CD8-positive, alpha-beta memory T cell (primary cell): ENCODE measurements at places on chromosomes 4 and X. TPM values are rescaled to one million over a fixed set of nuclear protein-coding genes. Genes with fewer than 3 reads are reported as not detected.

GABRQ gene
- not detected for total RNA-seq

SCML2 gene
- 3.3 TPM for total RNA-seq

ALAS2 gene
- not detected for total RNA-seq

PRSS12 gene
- total RNA-seq, result not detected

STPG2 gene
- total RNA-seq, result not detected

DGAT2L6 gene
- not detected for total RNA-seq

FABP2 gene
- not detected for total RNA-seq

EGFL6 gene
- 0.59 TPM for total RNA-seq

MAGEA12 gene
- not detected for total RNA-seq

CFP gene
- total RNA-seq, result 1.8 TPM

- H3K4me1 ChIP-seq, result no peaks in the 10 kb centered on the region
- H3K27me3 ChIP-seq, result no peaks in the 10 kb centered on the region
- no peak overlapping the region for H3K27ac ChIP-seq
- no peak for DNase-seq
- H3K4me3 ChIP-seq, result no peak overlapping the region
Measured at GRCh38 chrX:34325460-34325859, 193.3 kb upstream of the FAM47A start.

DNA sequence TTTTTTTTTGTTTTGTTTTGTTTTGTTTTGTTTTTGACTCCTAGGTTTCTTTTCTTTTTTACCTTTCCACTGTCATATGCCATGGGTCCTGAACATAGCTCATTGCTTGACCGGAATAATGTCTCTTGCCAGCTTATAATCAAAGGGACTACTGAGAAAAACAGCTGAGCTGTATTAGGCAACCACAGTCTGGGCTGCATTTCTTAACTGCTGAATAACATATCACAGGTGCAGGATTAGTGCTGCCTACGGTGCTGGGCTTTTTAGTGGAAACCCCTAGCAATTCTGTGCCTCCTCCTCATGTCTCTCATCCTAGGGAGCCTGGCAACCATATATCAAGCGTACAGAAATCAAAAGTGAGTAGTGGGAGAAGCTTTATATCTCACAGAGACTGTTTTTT is 333.5 kb downstream of the BMPR1B start:
- H3K4me3 ChIP-seq, result no peak overlapping the region
- H3K36me3 ChIP-seq, result no peaks in the 10 kb centered on the region
- H3K27ac ChIP-seq, result no peak overlapping the region
- no peaks in the 10 kb centered on the region for H3K27me3 ChIP-seq

- H3K4me1 ChIP-seq, result no peaks in the 10 kb centered on the region
- no peaks in the 10 kb centered on the region for H3K27me3 ChIP-seq
- no peak for DNase-seq
- no peak overlapping the region for H3K4me3 ChIP-seq
Measured at GRCh38 chr4:51825341-51825740, 17.6 kb upstream of the DCUN1D4 start.

DNA sequence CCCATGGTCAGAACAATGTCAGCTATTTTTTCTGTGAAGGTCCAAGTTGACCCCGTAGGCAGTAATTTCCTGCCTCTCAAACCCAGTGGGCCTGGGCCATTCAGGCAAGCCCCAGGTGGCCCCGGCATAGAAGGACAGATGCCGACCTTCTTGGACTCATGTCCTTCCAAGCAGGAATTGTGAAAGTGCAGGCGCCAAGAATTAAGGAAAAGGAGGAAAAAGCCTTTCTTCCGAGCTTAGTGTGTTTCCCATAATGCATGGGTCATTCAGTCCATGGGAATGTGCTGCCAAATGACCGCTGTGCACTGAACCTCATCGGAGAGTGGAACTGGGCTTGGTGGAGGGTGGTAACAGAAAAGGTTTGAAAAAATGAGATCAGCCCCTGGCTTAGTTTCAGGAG is 196.5 kb upstream of the HS3ST1 start:
- H3K4me1 ChIP-seq, result no peaks in the 10 kb centered on the region
- H3K27ac ChIP-seq, result no peak overlapping the region

GRCh38 chr4:12293906-12294525 is 865.3 kb upstream of the HS3ST1 start:
- H3K27me3 ChIP-seq, result no peaks in the 10 kb centered on the region
- H3K36me3 ChIP-seq, result no peaks in the 10 kb centered on the region
- H3K27ac ChIP-seq, result no peak overlapping the region
- H3K4me1 ChIP-seq, result no peaks in the 10 kb centered on the region
- no peak for DNase-seq
- H3K4me3 ChIP-seq, result no peak overlapping the region

GRCh38 chr4:19809989-19810388 is 441.7 kb upstream of the SLIT2 start:
- H3K4me1 ChIP-seq, result no peaks in the 10 kb centered on the region
- H3K27ac ChIP-seq, result no peak overlapping the region
- H3K27me3 ChIP-seq, result no peaks in the 10 kb centered on the region
- H3K4me3 ChIP-seq, result no peak overlapping the region

GRCh38 chrX:12153317-12153716 is 15.0 kb downstream of the FRMPD4 start:
- no peak overlapping the region for H3K27ac ChIP-seq
- no peak for DNase-seq
- H3K27me3 ChIP-seq, result no peaks in the 10 kb centered on the region
- H3K4me1 ChIP-seq, result no peaks in the 10 kb centered on the region

GRCh38 chrX:40661489-40661888 is 14.1 kb upstream of the CXorf38 start:
- no peak for DNase-seq
- no peak overlapping the region for H3K27ac ChIP-seq
- H3K4me1 ChIP-seq, result peaks cover 8% of the 10 kb centered on the region
- H3K27me3 ChIP-seq, result no peaks in the 10 kb centered on the region
- H3K36me3 ChIP-seq, result peaks cover 20% of the 10 kb centered on the region
- no peak overlapping the region for H3K4me3 ChIP-seq

DNA sequence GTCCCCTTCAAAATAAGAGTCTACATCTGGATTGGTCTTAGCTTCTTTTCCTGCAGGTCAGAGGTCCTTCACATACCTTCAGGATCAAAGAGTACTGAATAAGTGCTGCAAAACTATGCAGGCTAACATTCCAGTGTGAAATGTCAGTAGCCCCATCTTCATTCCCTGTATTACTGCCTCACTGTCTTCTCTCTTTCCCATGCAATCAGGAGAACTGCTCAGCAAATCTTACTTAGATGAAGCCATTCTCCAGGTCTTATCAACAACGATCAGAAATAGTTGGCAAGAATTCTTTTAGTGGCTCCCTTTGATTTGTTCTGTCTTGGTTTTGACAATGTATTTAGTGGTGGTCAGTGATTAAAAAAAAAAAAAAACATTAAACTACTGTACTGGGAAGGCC is 26.0 kb upstream of the IQCM start:
- H3K4me3 ChIP-seq, result no peak overlapping the region
- H3K36me3 ChIP-seq, result no peaks in the 10 kb centered on the region
- no peaks in the 10 kb centered on the region for H3K27me3 ChIP-seq
- DNase-seq, result no peak
- no peak overlapping the region for H3K27ac ChIP-seq
- no peaks in the 10 kb centered on the region for H3K4me1 ChIP-seq

GRCh38 chr4:30912098-30912714 is 192.0 kb downstream of the PCDH7 start:
- no peak overlapping the region for H3K27ac ChIP-seq
- DNase-seq, result no peak

GRCh38 chr4:1463088-1463926 is 57.1 kb upstream of the NKX1-1 start:
- H3K27ac ChIP-seq, result no peak overlapping the region
- DNase-seq, result no peak
- H3K27me3 ChIP-seq, result peaks cover 6% of the 10 kb centered on the region
- no peaks in the 10 kb centered on the region for H3K4me1 ChIP-seq
- H3K36me3 ChIP-seq, result no peaks in the 10 kb centered on the region

GRCh38 chrX:142238536-142238935 is 33.4 kb upstream of the MAGEC2 start:
- no peaks in the 10 kb centered on the region for H3K27me3 ChIP-seq
- DNase-seq, result no peak
- H3K4me1 ChIP-seq, result no peaks in the 10 kb centered on the region
- H3K4me3 ChIP-seq, result no peak overlapping the region
- no peak overlapping the region for H3K27ac ChIP-seq
- H3K36me3 ChIP-seq, result no peaks in the 10 kb centered on the region

GRCh38 chr4:172042714-172043114 is 229.5 kb downstream of the GALNTL6 start:
- H3K27ac ChIP-seq, result no peak overlapping the region
- H3K4me3 ChIP-seq, result no peak overlapping the region
- no peaks in the 10 kb centered on the region for H3K36me3 ChIP-seq
- no peaks in the 10 kb centered on the region for H3K4me1 ChIP-seq
- H3K27me3 ChIP-seq, result no peaks in the 10 kb centered on the region

DNA sequence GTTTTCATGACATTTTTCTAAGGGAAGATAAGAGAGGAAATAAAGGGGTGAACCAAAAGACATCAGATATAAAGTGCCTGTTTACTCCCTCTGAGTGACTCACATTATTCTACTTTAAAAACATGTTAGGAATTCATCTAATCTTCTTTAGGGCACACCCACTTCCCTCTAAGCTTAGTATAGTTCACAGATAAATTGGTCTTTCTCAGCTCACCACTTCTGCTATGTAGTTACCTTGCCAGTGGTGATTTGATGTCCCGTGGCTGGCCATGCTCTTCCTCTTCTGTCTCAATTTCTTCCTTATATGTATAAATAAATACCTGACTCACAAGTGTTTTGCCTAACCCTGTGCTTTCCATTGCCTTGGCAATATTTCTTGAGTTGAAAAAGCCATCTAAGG is 96.8 kb downstream of the PDLIM5 start:
- H3K4me1 ChIP-seq, result no peaks in the 10 kb centered on the region
- no peak overlapping the region for H3K27ac ChIP-seq
- DNase-seq, result no peak
- H3K36me3 ChIP-seq, result no peaks in the 10 kb centered on the region

GRCh38 chr4:137735561-137736104 is 203.3 kb upstream of the PCDH18 start:
- H3K27ac ChIP-seq, result no peak overlapping the region
- no peaks in the 10 kb centered on the region for H3K27me3 ChIP-seq
- H3K36me3 ChIP-seq, result no peaks in the 10 kb centered on the region
- no peaks in the 10 kb centered on the region for H3K4me1 ChIP-seq

- no peak for DNase-seq
- H3K4me3 ChIP-seq, result no peak overlapping the region
- H3K27ac ChIP-seq, result no peak overlapping the region
- no peaks in the 10 kb centered on the region for H3K4me1 ChIP-seq
- H3K27me3 ChIP-seq, result no peaks in the 10 kb centered on the region
Measured at GRCh38 chr4:185837415-185838103, 25.6 kb upstream of the SORBS2 start.

GRCh38 chr4:41070516-41071281 is 143.6 kb downstream of the APBB2 start:
- no peak overlapping the region for H3K27ac ChIP-seq
- no peak for DNase-seq
- H3K4me1 ChIP-seq, result no peaks in the 10 kb centered on the region
- H3K36me3 ChIP-seq, result no peaks in the 10 kb centered on the region

GRCh38 chr4:123682931-123683330 is 286.3 kb downstream of the SPRY1 start:
- H3K36me3 ChIP-seq, result no peaks in the 10 kb centered on the region
- DNase-seq, result no peak
- no peaks in the 10 kb centered on the region for H3K4me1 ChIP-seq
- H3K27ac ChIP-seq, result no peak overlapping the region
- H3K4me3 ChIP-seq, result no peak overlapping the region

DNA sequence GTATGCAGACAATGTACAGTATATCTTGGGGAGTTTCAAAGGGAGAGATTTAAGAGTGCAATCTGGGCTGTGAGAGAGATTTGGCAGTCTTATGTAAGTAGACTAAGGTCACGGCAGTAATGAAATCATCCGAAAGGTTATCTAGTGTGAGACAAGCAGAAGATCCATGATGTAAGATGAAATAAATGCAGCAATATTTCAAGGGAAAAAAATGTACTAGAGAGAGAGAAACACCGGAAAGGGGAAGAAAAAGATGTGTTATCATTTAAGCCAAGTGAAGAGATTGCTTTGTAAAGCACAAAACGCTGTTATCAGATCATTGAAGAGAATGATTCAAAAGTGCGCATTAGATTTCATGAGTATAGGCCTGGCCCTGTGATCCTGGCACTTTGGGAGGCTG is 88.4 kb upstream of the GUCY1A1 start:
- H3K36me3 ChIP-seq, result no peaks in the 10 kb centered on the region
- H3K27me3 ChIP-seq, result no peaks in the 10 kb centered on the region
- H3K4me3 ChIP-seq, result no peak overlapping the region
- no peak overlapping the region for H3K27ac ChIP-seq
- no peak for DNase-seq
- no peaks in the 10 kb centered on the region for H3K4me1 ChIP-seq

DNA sequence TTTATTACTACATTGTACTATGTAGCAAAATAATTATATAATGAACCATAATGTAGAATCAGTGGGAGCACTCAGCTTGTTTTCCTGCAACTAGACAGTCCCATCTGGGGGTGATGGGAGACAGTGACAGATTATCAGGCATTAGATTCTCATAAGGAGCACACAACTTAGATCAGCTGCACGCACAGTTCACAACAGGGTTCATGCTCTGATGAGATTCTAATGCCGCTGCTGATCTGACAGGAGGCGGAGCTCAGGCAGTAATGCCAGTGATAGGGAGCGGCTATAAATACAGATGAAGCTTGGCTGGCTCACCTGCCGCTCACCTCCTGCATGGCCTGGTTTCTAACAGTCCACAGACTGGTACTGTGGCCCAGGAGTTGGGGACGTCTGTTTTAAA is 199.2 kb downstream of the MAB21L2 start:
- H3K4me1 ChIP-seq, result no peaks in the 10 kb centered on the region
- no peak for DNase-seq
- H3K36me3 ChIP-seq, result no peaks in the 10 kb centered on the region
- no peaks in the 10 kb centered on the region for H3K27me3 ChIP-seq
- H3K4me3 ChIP-seq, result no peak overlapping the region
- H3K27ac ChIP-seq, result no peak overlapping the region

DNA sequence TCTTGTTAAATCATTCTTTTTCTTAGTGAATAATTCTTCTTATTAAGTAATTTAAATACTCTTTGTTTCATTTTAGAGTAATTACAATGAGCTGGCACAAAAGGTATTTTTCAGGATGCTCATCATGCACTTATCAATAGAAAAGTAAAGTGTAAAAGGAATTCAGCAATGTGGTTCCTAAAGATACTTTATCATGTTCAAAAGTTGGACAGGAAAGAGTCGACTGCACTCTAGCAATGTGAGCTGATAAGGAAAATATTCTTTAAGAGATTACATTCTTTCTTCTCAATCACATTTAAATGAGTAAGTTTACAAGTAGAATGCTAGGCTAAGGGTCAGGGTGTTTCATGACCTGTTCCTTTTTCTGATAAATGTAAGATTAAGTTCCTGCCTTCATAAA is 609.5 kb upstream of the FAM241A start:
- H3K36me3 ChIP-seq, result no peaks in the 10 kb centered on the region
- H3K4me1 ChIP-seq, result no peaks in the 10 kb centered on the region
- DNase-seq, result no peak
- no peak overlapping the region for H3K27ac ChIP-seq
- H3K27me3 ChIP-seq, result no peaks in the 10 kb centered on the region

DNA sequence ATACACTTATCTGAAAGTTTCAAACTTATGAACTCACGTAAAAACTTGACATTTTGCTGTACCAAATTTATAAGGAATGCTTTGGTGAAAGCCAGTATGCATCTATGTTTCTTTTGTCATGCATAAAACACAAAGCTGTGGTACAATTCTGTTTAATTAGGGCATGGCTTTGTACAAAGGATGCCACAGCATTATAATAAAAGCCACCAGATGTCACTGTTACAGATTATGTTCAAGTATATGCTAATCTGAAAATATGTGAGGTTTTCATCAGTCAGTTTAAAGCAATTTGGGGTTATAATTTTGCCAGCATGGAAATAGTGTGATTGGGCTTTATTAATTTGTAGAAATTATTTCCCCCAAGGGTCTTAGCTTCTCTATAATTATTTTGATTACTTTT is 69.0 kb downstream of the ATOH1 start:
- no peaks in the 10 kb centered on the region for H3K27me3 ChIP-seq
- H3K4me3 ChIP-seq, result no peak overlapping the region
- H3K4me1 ChIP-seq, result no peaks in the 10 kb centered on the region
- H3K36me3 ChIP-seq, result no peaks in the 10 kb centered on the region
